Immature natural killer cell (primary cell): ENCODE measurements at places on chromosomes 16 and 17. TPM values are rescaled to one million over a fixed set of nuclear protein-coding genes. Genes with fewer than 3 reads are reported as not detected.
A peak's percentile ranks its signal among the peaks of the same experiment; 100 is the strongest.

GRCh38 chr16:11687601-11688519, 19.6 kb downstream of the SNN start:
- DNase-seq = no peak

- DNase-seq = no peak
Measured at GRCh38 chr17:50036455-50037261, 19.3 kb upstream of the ITGA3 start.

DNA sequence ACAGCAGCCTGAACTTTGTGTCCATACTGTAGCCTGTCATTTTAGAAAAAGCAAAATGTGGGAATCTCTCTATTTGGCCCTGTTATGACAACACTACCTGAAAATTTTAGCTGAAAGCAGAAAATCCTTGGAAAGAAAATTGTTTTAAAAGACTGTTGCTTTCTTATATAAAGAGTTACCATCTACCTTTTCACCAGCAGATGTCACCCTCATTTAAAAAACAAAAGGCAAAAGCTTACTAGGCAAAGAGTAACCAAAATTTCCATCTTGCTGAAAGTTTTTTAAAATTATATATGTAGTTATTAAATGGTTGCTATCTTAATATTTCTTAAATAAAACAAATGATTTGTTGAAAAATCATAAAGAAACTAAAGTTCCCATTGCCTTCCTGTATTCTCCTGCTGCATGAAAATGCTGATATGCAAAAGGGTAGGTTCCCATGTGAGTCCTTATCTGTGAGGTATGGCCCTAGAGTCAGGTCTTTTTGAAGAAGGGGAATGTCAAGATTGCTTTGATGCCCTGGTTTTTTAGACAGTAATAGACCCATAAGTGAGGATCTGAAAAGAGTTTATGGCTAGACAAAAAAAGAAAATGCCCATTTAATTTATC, 61.0 kb downstream of the TNRC6C start:
- DNase-seq = no peak

DNA sequence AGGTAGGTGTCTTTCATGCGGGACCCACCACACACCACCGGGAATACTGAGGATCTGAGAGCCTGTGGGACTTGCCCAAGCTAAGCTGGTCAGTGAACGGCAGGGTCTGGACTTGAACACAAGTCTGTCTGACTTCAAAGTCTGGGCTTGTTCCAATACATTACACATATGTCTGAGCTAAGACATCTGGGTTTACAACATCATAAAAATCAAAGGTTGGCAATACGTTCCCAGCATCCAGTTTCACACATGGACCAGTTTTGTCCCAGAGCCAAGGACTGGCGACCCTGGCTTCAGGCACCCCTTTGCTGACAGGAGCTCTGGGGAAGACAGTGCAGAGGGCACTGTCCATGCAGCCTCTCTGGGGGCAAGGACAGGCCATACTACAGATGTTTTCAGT, 27.9 kb upstream of the AXIN2 start:
- no peak for DNase-seq

- peak; percentile 33 for DNase-seq
Measured at GRCh38 chr16:3131755-3132377, 3.0 kb upstream of the ZNF213 start.

GRCh38 chr17:45995627-45996270, 3.3 kb upstream of the STH start:
- no peak for DNase-seq

DNA sequence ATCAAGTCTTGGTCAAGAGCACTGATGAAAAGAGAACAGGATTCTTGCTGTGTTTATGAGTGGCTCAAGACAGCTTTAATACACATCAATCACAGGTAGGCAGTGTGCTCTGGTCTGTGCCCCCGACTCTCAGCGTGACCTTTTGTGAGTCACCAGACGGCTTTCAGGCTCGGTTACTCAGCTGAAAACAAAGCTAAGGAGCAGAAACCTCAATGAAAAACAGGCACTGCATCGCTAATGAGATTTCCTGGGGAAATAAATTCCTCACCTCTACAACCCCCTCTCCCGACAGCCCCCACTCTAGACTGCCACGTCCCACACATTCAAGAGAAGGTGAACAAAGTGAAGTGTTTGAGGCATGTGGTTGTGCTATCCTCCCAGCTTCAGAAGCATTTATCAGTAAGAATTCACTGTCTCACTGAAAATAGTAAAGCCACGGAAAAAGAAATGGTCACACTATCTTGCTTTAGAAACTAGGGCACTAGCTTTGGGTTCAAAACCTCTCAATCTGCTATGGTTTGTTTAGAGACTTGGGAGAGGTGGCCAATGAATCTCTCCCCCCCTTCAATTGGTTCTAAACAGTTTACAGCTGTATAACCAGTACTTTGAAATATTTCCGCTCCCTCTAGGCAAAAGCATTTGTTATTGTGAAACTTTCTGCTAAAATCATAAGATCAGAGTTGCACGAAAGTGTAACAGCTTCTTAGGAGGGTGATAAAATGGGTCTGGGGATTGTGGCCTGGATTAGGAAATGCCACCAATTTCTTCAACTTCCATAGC, 199.5 kb upstream of the PMFBP1 start:
- DNase-seq = no peak

- no peak for DNase-seq
Measured at GRCh38 chr17:75428543-75429469, 23.3 kb upstream of the GRB2 start.

PNMT gene
- 1.4 TPM for polyA plus RNA-seq

TMEM101 gene
- polyA plus RNA-seq = 31.6 TPM

MT3 gene
- polyA plus RNA-seq = not detected

ANKRD40CL gene
- polyA plus RNA-seq = not detected

BAHCC1 gene
- polyA plus RNA-seq = not detected

GAS7 gene
- 31.2 TPM for polyA plus RNA-seq

NPIPB6 gene
- not detected for polyA plus RNA-seq

MPP3 gene
- not detected for polyA plus RNA-seq

TERB1 gene
- polyA plus RNA-seq = not detected
